Osteoblast (primary cell): ENCODE measurements at places on chromosomes 3 and 15.

DNA sequence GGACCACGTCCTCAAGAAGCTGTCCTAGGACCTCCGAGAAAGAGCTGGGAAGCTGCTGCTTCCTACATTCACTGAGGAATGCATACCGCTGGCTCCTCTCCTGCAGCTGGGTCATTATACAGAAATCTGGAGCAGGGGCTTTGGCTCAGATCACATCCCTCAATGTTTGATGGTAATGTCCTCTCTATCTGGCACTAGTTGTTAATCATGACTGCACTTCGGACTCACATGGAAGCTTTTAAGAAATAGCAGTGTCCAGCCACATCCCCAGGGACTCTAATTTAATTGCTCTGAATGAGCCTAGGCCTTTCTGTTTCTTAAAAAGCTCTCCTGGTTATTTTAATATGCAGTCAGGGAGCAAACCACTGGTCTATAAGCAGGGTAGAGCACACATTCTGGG, 25.7 kb upstream of the MYRIP start:
- no peak for DNase-seq

GRCh38 chr15:35934383-35935049, 388.6 kb upstream of the DPH6 start:
- DNase-seq = no peak

- no peak for DNase-seq
Measured at GRCh38 chr3:114005481-114005880, 50.8 kb downstream of the CCDC191 start.

GRCh38 chr15:76961268-76962011, 29.9 kb downstream of the RCN2 start:
- DNase-seq = no peak
